ENCODE measurements at places on chromosomes 3 and 15. TPM values are rescaled to one million over a fixed set of nuclear protein-coding genes. Genes with fewer than 3 reads are reported as not detected.

The DGKG gene
- 0.57 TPM for total RNA-seq

DNA sequence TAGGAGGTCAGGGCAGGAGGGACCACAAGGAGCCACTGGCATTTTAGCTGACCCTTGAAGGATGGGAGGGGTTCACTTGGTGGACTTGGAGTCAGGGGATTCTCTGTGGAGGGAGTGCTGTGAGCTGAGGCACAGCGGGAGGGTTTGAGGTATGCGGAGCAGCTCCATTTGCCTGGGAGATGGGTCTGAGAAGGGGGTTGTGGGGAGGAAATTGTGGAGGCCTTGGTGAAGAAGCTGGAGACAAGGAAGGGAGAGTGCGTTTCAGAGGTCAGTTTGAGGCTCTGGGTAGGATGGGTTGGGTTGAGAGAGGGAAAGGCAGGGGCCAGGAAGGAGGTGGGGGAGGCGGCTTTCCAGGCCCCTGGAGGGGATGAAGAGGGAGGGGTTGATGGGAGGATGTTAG, 20.2 kb downstream of the PLEKHO2 start:
- no peak for DNase-seq

GRCh38 chr15:40344631-40345120, 3.9 kb upstream of the CCDC9B start:
- DNase-seq = peak; percentile 71

DNA sequence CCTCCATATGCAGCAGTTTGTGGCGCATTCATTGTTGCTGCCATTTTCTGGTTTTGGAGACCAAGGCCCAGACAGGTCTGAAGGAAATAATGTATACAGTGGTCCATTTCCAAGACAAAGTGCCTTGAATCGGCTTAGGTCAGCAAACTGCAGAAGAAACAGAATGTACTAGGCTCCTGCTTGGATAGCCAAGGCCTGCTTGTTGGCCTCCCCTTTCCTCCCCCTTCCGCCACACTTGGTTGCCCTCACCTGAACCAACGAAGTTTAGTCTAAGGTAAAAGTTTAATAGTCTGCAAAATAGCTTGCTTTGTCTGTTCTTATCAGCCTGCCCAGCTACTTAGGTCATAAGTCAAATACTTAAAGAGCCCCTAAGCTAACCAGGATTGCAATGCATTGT, 12.0 kb upstream of the RTP3 start:
- DNase-seq = no peak

The GCSAM gene
- not detected for total RNA-seq

The CTXND1 gene
- not detected for total RNA-seq

The CPLX3 gene
- total RNA-seq = not detected

The SLC22A14 gene
- total RNA-seq = 0.13 TPM

- DNase-seq = peak; percentile 22
Measured at GRCh38 chr3:81910244-81910852, 148.9 kb upstream of the GBE1 start.

DNA sequence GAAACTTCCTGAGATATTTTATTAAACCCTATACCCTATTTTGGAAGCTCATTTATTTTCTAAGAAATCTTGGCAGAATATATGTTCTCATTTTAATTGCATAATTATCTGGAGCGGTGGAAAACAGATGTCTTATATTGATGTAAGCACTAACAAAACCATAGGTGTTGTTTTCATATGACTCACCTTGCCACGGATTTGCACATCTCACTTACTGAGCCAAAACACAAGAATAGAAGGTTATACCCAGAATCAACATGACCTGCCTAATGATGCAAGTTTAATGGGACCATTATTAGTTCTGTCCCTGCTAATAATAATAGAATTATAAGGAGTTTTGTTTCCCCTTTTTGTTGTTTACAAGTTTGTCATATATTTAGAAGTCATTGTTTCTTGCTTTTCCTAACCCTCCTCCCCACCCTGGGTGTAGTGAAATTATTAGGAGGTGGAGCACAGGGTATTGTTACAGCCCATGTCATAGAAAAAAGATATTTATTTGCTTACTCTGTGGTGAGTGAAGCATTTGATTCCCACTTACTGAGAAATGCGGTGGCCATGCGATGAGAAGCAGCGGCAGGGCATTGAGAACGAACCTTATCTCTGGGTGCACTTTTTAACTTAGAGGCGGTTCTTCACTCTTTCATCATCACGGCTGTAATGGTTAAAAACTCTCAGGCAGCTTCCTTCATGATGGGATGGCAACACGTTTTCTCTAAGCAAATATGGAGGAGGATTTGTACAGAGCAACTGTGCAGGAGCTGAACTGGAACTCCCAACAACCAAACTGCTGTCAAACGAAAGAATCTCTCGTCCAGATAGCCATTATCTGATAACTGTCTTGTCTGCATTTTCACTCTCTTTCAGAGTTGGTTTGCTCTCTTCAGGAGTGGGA, 521 bp downstream of the IL5RA start:
- DNase-seq = no peak

DNA sequence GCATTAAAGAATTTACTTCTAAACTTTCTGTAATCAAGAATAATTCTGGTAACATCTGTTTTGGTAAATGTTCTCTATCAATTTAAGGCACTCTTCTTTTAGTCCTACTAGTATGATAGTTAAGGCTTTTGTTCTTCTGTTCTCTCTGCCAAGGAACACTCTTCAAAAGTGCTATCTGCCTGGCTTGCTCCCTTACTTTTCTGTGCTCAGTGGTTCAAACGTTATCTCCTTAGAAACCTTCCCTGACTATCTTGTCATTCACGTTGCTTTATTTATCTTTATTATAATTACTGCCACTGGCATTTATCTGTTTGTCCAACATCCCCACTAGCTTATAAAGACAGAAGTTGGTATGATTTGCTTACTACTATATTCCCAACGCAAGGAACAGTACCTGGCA, 59.2 kb downstream of the RFX7 start:
- no peak for DNase-seq

DNA sequence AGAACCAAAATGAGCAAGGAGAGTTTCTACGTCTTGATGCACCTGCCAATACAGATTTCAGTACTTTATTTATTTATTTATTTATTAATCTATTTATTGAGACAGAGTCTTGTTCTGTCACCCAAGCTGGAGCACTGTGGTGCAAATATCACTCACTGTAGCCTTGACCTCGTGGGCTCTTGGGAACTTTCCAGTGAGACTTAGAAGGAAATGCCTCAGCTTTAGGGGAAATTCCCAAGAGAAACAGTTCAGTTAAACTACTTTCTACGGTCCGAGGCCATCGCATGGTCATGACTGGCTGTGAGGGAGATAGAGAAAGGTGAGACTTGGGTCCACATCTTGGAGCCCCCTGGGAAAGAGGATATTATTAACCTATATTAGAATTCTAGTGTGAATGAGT, 47.0 kb upstream of the HERC1 start:
- no peak for DNase-seq

DNA sequence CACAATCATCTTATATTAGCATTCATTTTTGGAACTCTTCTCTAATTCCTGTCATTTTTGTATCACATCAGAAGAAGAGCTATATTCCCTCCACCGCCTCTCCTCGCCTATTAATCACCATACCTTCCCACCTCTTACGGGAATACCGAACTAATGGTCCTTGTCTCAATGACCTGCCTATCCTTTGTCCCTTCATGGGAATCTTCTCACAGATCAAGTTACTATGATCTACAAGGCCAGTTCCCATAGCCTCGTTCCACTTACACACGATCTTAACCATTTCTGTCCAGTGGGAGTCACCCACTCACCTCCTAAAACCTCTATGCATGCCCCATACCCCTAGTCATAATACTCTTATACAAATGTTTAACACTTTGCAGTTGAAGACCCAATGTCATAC, 342.6 kb upstream of the TPRG1 start:
- DNase-seq = no peak

The UNC13C gene
- not detected for total RNA-seq

The STRIT1 gene
- total RNA-seq = not detected

The VGLL3 gene
- 142 TPM for total RNA-seq

The DISP2 gene
- 0.13 TPM for total RNA-seq

The RPL22L1 gene
- 145 TPM for total RNA-seq

DNA sequence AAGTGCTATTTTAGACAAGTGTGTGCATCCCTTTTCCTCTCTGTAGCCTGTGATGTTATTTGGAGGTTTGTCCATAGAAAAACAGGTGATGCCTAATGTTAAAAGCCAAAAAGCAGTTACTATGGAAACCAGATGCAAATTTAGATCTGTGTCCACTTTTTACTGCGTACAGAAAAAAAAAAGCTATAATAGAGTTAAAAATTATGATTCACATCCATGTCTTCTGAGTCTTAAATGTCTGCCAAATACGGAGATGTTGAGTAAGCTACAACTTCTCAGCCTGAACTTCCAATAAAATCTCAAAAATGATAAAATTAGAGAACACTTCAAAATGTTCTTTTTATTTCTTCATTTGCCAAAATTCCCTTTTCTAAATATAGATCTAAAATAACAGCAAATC, 74.2 kb upstream of the GAP43 start:
- DNase-seq = no peak

GRCh38 chr15:57849317-57849716, 142.8 kb downstream of the POLR2M start:
- no peak for DNase-seq

DNA sequence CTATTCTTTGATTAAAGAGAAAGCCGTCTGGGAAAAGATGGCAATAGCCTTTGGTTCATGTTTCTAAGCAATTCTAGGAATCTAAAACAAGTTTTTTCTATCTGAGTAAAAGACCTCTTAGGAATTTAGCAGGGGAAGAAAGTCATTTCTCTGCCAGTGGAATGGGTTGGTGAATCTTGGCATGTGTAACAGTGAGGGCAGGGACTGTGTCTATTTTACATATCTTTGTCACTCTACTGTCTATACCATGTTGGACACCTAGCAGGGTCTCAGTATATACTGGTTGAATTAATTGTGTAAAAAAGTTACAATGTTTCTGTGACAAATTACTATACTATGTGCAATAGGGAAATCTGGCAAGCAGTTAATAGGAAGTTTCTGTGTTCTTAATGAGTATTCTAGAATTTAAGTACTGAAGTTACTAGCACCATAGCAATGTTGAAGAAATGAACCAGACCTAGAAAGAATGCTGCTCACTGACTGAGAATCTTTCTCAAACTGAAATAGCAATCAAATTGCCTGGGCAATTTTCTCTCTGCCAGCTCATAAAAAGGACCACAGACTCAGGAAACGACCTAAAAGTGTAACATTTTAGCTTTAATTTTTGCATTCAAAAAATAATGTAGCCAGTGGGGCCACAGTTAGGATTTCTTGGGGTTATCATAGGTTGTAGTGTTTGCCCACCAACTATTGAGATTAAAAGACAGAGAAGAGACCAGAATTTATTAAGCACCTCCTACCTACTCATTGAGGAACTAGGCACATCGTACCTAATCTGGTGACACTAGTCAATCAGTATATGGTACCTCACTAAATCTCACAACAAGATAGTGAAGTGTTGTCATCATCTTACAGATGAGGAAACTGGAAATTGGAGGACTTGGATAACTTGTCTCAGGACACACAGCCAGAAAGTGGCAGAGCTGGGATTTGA, 56.2 kb upstream of the LEKR1 start:
- peak; percentile 29 for DNase-seq

- no peak for DNase-seq
Measured at GRCh38 chr3:192220915-192221314, 506.4 kb downstream of the FGF12 start.

- no peak for DNase-seq
Measured at GRCh38 chr15:47300596-47300995, 416.7 kb upstream of the SEMA6D start.

- peak; percentile 49 for DNase-seq
Measured at GRCh38 chr3:101203411-101203810, 117.0 kb downstream of the IMPG2 start.

GRCh38 chr15:45714590-45715488, 80.0 kb downstream of the SQOR start:
- DNase-seq = peak; percentile 65

The NRG4 gene
- not detected for total RNA-seq

The NMNAT3 gene
- 0.03 TPM for total RNA-seq

DNA sequence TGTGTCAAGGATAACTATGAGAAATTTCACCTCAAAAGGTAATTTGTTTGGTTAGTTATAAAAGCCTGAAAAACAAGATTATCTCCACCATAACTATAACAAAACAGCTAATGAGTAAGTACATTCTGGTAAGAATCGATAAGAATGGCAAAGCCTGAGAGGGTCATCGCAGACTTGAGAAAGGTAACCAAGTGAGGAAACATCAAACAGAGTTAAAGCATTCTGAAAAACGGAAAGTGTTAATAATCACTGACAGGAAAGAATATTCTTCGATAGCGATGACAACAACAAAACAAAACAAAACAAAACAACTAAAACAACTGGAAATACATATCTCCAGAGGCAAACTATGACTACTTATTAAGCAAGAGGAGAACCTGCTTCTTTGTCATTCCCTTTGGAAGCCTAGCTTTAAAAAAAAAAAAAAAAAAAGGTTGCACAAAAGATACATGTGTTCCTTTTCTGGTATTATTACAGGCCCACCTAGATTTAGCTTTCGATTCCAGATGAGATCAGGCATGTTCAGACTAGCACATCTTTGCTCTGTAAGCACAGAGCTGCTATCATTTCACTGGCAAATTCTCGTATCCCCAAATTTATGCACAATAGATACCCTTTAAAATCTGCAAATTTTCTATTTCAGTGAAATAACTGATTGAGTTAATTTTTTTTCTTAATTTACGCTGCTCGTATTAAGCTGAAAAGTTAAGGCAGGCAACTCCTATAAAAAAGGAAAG, 155.6 kb downstream of the TIGIT start:
- no peak for DNase-seq

DNA sequence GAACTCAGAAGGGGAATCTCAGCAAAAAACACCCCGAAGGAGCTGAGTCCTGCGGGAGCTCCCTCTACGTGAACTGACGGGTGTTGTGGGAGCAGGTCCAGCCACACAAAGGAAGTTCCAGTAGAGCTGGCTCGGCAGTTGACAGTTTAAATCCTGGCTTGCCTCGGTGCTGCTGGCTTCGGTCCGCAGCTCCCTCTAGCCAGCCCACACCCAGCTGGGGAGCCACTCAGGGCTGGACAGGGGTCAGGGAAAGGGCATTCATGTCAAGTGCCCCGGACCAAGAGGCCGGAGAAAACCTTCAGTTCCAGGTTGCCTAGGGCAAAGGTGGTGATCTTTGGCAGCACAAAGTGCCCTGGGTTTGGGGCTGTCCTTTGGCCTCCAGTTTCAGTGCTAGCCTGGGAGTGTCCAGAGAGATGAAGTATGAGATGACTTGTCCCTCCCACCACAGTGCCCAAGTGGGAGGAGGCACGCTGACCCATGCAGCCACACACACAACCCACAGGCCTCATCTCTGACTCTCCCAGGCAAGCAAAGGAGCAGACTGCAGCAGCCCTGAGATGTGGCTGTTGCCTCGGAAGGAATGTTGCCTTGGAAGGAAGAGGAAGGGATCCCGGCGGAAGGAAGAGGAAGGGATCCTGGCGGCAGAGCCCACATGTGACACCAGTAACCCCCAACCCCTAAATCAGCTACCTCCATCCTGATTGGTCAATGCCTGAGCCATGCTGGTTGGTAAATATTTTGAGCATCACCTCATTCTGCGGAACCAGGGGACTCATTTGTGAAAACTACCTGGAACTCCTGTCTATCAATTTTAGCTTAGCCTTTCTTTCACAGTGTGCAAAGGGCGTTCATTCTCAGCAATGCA, 13.9 kb upstream of the ANPEP start:
- DNase-seq = peak; percentile 74

- no peak for DNase-seq
Measured at GRCh38 chr3:26281284-26281985, 341.1 kb upstream of the LRRC3B start.

- no peak for DNase-seq
Measured at GRCh38 chr3:170539897-170540296, 46.0 kb downstream of the SLC7A14 start.

- DNase-seq = peak; percentile 67
Measured at GRCh38 chr3:58434990-58435389, 1.4 kb upstream of the PDHB start.

Measured in HFFc6 (cell line).